ENCODE measurements at places on chromosomes 1 and 21.

- DNase-seq: no peak
Observed at GRCh38 chr1:183318433-183318832, 99.7 kb downstream of the NMNAT2 start.

DNA sequence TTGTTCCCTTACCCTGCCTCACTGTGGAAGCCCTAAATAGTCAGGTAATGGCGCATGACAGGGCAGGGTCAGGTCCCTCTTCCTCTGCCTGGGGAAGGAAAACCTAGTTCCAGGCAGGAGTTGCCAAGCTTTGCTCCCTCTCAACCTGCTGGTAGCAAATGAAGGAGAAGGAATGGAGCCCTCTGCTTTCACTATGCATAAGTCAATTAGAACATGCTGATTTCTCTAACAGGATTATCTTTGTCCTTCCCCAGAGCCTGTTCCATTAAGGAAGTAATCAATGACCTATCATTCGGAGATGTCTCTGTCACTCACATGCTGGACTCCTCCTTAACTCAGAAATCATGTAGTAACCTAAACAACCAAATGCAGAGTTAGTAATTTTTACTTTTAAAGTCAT lies 161.8 kb upstream of the NFIA start:
- no peak for DNase-seq

- DNase-seq: no peak
Observed at GRCh38 chr21:36945496-36946138, 20.9 kb downstream of the HLCS start.

GRCh38 chr1:151056149-151056548 lies 3.3 kb downstream of the CDC42SE1 start:
- no peak for DNase-seq

DNA sequence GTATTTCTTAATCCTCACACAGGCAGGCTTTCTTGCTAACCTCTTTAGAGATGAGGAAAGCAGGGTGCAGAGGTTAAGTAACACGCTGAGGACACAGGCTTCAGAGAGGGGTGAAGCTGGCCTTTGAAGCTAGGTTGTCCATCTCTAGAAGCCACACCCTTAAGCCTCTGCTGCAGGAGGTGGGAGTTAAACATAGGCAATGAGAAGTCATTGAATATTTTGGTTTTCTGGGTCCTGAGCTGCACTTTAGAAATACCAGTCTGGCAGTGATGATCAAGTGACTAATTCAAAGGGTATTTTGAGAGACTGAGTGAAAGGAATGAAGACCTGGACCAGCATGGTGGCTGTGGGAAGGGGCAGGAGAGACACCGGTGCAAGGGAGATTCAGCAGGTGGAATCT lies 9.9 kb downstream of the KCNJ15 start:
- DNase-seq: no peak

DNA sequence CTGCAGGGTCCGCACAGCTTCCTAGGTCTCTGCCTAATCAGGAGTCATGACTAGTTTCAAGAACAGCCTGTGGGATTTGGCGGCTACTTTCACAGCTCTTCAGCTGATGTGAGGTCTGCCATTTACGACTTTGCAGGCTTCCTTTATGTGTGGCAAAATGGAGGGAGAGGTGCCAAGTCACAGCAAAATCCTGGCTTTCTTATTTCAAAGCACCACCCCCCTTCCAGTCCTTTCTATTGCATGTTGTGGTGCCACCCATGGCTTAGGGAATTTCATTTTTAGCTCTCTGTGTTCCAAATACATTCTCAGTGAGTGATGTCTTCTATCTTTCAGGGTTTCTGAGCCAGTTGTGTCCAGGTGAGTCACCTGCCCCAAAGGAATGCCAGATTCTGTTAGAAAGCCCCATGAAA lies 75.1 kb upstream of the WLS start:
- DNase-seq: no peak
